Stimulated activated CD8-positive, alpha-beta memory T cell treated with anti-CD3 and anti-CD28 coated beads, Interleukin-2, amount 100 ng/mL, for 1 hour (primary cell): ENCODE measurements at places on chromosomes 6 and 20.

GRCh38 chr6:15256538-15257271, 10.8 kb downstream of the JARID2 start:
- DNase-seq: no peak

DNA sequence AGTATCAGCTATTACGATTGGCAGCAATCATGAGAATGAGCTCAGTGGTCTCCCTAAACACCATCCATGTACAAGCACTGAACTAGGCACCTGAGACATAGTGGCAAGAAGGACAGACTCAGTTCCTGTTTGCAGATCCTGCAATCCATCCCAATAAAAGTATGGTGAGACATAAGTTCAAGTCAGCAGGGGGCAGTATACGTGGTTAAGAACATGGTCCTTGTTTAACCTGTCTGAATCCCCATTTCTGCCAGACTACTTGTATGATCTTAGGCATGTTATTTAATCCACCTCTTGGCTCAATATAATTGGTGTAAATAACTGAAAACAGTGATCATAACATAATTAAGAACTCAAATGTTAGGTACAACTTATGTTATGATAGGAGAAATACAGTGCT, 33.2 kb upstream of the PNISR start:
- no peak for DNase-seq

- DNase-seq: peak; percentile 49
Measured at GRCh38 chr6:158026054-158026900, 44.6 kb downstream of the SYNJ2 start.

GRCh38 chr6:134405386-134406087, 87.6 kb upstream of the SGK1 start:
- no peak for DNase-seq

DNA sequence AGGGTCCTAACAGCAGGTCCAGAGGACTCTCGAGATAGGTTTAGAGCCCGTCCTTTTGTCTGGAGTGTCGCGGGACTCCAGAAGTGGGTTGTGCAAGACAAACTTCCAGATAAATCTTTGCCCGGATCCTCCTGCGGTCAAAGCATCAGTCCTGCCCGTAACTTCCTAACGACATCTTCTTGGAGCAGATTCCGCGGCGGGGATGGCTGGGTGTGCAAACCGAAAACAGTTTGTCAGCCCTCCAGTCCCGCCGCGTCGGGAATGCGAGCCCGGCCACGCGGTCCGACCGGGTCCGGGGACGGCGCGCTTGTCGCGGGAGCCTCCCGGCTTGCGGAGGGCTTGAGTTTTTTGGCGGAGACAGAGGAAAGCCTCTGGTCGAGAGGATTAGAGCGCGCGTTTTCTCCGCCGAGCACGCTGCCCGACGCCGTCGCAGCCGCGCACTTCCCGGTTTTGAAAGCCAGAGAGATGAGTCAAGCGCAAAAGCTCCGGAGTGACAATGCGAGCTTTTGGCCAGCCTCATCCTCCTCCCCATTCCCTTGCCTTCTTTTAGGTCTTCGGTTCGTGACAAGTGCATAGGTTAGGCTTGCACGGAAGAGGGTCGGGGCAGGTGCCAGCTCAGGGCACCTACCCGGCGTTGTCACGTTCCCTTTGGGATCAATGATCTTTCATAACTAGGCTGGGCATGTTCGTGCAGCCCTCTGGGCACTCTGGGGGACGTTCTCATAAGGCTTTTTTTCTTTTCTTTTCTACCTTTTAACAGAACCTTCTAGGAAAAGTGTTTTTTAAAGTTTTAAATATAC, 91.3 kb upstream of the PRDM1 start:
- peak; percentile 12 for DNase-seq

DNA sequence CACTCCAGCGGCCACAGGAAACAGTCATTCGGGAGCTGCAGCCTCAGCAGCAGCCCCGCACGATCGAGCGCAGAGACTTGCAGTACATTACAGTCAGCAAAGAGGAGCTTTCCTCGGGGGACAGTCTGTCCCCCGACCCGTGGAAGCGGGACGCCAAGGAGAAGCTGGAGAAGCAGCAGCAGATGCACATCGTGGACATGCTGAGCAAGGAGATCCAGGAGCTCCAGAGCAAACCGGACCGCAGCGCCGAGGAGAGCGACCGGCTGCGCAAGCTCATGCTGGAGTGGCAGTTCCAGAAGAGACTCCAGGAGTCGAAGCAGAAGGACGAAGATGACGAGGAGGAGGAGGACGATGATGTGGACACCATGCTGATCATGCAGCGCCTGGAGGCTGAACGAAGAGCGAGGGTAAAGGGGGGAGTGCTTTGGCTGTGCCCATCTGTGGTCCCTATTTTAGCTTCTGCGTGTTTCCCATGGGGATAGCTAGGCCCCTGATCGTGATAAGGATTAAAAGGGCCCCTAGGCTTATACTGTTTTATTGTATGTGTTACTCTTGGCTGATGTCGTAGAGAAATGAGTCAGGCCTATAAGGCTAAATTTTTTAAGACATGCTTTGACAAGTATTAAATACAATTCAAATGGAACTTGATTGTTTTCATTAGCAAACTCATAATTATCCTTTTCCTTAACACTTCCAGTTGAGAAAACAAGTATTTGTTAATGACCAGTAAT, 45.5 kb upstream of the KIF25 start:
- no peak for DNase-seq

DNA sequence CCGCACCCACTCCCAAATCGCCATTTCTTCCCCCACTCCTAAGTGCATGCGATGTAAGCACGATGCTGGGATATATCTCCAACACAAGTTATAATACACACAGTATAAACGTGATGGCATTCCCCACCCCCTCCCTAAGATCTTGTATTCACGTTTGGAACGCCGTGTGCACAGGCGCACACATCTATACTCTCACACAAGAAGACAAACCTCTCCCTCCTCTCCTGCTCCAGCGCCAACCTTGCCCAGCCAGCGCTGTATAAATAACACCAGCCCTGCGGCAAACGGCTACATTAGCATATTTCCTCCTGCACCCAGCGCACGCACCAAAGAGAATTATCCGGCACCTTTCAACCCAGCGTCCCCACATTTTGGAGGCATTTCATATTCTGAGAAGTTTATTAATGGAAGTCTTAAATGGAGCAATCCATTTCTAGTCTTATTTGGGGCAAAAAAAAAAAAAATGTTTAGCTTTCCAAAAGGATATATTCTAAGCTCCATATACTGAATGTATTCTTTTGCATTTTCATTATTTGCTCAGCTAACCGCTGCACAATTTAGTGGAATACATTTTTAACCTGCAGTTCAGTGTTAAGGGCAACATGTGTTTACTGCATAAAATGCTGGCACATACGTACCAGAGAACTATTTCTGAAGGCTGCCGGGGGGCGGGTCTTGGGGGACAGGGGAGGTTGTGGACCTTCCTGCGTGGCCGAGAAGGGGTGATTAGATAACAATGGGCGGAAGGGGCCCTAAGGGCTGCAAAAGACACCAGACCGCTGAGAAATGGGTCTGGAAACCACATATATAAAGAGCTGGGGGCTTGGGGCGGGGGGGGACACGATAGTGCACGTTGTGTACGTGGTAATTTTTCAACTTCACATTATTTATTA, 1.1 kb upstream of the SLC22A23 start:
- DNase-seq: no peak

DNA sequence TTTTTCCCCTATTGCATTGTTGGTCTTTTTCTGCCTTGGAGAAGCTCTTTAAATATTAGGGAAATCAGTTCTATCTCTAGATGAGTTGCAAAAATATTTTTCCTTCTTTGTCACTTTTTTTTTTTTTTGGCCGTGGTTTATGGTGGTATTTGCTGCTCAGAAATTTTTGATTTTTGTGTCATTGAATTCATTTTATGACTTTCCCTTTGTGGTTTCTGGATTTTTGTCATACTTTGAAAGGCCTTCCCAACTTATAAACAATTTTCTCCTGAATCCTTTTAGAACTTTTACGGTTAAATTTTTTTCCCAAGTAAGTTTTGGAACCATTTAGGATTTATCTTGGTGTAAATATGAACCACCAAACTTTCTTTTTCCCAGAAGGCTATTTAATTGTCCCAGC, 145.6 kb downstream of the GJA10 start:
- no peak for DNase-seq

GRCh38 chr6:129485746-129486145, 224.2 kb downstream of the ARHGAP18 start:
- DNase-seq: no peak
